ENCODE measurements at places on chromosomes 1 and 21.

- DNase-seq: no peak
Measured at GRCh38 chr1:52523376-52523775, 29.5 kb downstream of the TUT4 start.

- no peak for DNase-seq
Measured at GRCh38 chr1:21341022-21341421, 50.8 kb upstream of the ECE1 start.

DNA sequence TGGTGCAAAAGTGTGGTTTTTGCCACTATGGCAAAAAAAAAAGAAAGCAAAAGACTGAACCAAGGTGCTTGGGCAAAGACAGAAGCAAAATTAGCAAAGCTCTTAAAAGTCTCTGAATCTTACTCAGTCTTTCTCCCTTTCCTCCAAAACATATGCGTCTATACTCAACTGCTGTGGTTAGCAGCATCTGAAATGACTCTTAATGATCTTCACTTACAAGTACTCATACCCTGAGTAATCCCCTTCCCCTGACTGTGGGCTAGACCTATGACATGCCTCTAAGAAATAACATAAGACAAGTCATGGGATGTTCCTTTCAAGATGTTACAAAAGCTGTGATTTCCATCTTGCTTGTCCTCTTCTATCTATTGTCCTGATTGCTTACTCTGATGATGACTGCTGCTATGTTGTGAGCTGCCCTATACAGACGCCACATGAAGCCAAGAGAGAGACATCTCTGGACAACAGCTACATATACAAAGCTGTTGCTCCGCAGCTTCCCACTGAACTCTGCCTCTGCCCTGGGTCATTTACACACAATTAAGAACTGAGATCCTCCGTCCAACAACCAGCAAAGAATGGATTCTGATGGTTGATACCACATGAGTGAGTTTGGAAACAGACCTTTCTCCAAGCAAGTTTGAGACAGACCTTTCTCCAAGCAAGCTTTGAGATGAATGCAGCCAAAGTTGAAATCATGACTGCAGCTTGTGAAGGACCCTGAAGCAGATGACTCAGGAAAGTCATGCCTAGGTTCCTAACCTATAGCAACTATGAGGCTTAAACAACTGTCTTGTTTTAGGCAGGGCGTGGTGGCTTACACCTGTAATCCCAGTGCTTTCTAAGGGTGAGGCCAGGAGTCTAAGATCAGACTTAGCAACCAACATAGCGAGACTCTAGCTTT is 55.2 kb downstream of the PUM1 start:
- DNase-seq: no peak

GRCh38 chr1:179808503-179808902 is 65.4 kb downstream of the FAM163A start:
- no peak for DNase-seq

DNA sequence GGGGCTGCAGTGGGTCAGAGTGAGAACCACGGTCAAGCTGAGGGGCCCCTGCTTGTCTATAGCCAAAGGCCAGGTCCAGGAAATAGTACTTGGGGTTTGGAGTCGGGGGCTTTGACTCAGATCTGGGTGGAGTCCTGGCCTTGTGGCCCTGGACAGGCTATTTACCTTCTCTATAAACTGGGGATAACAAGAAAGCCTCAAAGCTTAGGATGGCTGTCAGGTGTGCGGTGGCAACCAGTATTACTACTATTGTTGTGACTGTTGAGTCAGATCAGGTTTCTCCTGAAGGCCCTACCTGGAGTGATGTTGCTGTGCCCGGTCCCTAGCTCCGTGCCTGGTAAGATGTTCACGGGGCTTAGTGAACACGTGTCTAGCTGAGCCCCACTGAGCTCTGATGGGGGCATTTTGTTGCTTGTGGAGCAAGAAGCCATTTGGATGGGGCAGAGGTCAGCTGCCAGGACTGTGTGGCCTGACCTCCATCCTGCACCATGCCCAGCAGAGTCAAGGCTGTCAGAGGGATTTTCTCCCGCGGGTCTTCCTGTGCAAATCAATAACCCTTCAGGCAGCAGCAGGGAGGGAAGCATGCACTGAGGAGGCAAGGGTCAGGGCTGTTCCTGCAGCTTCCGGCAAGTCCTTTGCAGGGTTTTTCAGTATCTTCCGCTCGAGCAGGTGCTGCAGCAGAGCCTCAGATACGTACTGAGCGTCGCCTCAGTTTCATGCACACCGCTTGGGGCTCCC is 170.3 kb downstream of the CAMTA1 start:
- DNase-seq: no peak

GRCh38 chr1:119783354-119784185 is 14.9 kb upstream of the HMGCS2 start:
- DNase-seq: no peak

- DNase-seq: no peak
Measured at GRCh38 chr1:31458287-31458896, 45.4 kb downstream of the SERINC2 start.

DNA sequence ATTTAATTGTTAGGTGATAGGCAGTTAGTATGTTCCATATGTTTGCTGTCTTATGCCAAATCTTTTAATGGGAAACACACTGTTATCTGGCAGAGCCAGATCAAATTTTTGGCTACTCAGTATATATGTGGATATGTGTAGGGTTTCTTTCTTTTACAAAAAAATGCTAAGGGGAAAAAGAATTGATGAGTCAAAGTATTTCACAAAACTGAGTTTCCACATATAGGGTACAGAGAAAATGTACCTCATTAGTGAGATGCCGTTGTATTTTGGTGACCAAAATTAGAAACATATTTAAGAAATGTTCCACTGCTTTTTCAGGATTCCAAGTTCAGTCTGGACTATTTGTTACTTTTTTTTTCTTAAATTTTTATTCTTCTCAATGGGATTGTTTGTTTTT is 201.2 kb upstream of the PTGFR start:
- DNase-seq: no peak

DNA sequence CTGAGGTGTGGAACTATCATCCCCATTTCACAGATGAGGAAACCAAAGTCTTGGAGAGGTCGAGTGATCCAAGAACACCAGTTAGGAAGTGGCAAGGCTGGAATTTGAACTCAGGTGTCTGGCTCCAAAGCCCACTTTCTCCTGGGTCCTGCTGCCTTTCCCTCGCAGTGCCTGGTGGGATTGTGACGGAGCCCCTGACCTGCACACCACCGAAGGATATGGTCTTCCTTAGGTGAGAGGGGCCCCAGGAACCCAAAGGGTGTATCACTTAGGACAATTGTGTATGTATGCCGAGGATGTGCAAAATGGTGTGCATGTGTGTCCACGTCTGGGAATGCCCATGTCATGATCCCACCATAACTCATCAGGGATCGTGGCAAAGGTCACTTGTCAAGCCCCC is 392.7 kb downstream of the MATN1 start:
- no peak for DNase-seq

GRCh38 chr1:30740251-30741238 is 17.0 kb downstream of the LAPTM5 start:
- DNase-seq: no peak

GRCh38 chr1:155209312-155209721 is 822 bp downstream of the MTX1 start:
- no peak for DNase-seq

DNA sequence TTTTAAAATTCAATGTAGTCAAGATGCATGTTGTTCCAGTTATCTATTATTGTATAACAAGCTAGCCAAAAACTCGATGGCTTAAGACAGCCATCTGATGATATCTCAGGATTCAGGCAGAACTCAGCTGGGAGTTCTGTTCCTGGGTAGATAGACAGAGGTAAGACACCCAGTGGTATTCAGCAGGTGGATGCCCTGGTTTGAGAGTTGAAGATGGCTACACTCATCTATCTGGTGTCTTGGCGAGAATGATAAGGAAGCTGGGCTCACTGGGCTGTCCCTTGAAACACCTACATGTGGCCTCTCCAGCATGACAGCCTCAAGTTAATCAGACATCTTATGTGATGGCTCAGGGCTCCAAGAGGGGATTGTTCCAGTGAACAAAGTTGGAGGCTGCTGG is 3.3 kb upstream of the KCNK1 start:
- no peak for DNase-seq

GRCh38 chr1:115717541-115717940 is 51.0 kb downstream of the CASQ2 start:
- no peak for DNase-seq

DNA sequence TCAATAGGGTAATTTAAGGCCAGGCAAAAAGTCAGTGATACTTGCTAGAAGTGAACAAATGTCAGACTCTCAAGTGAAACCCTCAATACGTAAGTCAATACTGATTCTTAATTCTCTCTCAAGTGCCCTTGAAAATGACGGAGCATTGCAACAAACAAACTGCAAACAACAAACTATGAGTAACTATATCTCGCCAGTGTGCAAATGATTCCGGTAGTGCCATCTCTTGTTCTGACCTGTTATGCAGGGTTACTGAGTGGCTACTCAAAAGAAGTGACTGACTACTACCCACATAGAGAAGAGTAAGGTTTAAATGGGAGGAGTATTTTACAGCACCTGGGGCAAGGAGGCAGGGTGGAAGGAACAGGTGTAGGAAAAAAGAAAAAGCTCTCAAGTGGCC is 1.6 kb downstream of the SLC19A2 start:
- no peak for DNase-seq

DNA sequence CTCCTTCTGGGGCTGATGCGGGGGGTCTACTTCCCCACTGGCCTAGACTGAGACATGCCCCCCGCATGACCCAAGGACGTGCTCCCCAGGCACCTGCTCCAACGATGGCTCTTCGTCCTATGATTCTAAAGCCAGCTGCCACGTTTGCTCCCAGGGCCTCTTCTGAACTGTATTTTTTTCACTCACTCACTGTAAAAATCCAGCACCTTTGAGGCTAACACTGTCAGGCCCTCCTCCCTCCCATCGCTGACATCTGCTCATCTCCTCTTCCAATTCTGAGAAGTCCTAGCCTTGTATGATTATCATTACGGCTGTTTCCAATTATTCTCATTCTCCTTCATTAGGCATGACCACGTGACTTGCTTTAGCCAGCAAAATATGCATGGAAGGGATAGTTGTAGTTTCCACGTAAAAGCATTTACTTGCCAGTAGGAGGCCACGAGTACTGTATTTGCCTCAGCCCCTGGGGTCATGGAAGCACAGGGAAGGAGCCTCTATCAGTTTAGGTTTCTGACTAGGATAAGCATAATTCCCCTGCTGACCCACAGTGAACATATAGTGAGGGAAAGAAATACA is 19.1 kb upstream of the EDN2 start:
- DNase-seq: no peak

DNA sequence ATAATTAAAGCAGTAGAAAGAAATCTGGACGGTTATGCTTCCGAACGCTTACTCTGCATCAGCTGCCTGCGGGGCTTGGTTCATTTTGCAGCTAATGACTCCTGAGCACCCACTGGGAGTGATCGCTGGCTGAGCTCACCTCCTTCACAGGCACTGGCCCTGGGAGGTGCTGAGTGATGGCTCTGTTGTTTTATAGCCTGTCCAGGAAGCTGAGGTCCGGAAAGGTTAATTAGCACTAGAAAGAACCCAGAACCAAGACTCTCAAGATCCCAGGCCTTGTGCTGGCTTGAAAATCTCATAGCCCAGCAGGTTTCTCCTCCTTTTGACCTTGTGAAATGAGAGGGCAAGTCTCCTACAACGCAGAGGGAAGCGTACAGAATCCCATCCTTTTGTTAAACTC is 226.2 kb downstream of the AJAP1 start:
- DNase-seq: no peak

GRCh38 chr21:29649406-29649814 is 290.4 kb downstream of the GRIK1 start:
- DNase-seq: no peak
